ENCODE measurements at places on chromosomes 7 and 10. TPM values are rescaled to one million over a fixed set of nuclear protein-coding genes. Genes with fewer than 3 reads are reported as not detected.

CLCN1 gene
- total RNA-seq = 0.15 TPM

- no peak overlapping the region for H3K4me3 ChIP-seq
- H3K27me3 ChIP-seq = no peaks in the 10 kb centered on the region
- H3K36me3 ChIP-seq = no peaks in the 10 kb centered on the region
- DNase-seq = no peak
Measured at GRCh38 chr10:13994932-13995331, 335.8 kb downstream of the FRMD4A start.

- no peak overlapping the region for H3K4me3 ChIP-seq
- H3K27ac ChIP-seq = no peak overlapping the region
- no peaks in the 10 kb centered on the region for H3K36me3 ChIP-seq
- DNase-seq = no peak
Measured at GRCh38 chr10:10826125-10826524, 191.5 kb upstream of the CELF2 start.

DNA sequence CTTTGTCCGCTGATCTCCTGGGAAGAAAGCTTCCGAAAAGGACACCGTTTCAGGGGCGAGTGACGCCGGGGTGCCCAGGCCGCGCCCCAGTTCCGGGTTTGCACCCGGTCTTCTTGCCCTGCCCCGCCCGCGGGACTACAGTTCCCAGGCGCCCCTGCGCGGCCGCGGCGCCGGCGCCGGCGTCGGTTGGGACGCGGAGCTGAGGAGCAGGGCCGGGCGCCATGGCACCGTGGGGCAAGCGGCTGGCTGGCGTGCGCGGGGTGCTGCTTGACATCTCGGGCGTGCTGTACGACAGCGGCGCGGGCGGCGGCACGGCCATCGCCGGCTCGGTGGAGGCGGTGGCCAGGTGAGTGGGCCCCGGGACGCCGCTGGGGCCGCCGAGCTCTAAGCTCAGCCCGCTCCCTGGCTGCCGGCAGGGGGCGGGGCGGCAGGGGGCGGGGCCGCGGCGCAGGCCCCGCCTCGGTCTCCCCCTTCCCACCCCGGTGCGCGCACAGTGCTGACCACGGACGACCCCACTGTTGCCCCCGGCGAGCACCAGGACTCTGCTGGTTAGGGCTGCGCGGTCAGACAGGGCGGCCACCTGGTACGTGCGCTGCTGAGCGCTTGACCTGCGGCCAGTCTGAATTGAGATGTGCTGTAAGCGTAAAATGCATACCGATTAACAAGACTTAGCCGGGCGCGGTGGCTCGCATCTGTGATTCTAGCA, at the start of gene LHPP:
Gene LHPP (plus strand): TSS at position 182 of the 706 bp plus-strand sequence. CDS start 40 bp downstream, at position 222.
- peak; percentile 43 for DNase-seq
- H3K36me3 ChIP-seq = no peaks in the 10 kb centered on the region
- H3K27me3 ChIP-seq = 0 out of 2 replicates have a peak, but pooled peaks cover under 1% of the 10 kb centered on the region
- H3K4me3 ChIP-seq = peak within 1 kb of the TSS; percentile 73
- peak within 1 kb of the TSS; percentile 74 for H3K27ac ChIP-seq
- H3K4me1 ChIP-seq = peaks cover 4% of the 10 kb centered on the region

ITGB8 gene
- total RNA-seq = 4.9 TPM

DNA sequence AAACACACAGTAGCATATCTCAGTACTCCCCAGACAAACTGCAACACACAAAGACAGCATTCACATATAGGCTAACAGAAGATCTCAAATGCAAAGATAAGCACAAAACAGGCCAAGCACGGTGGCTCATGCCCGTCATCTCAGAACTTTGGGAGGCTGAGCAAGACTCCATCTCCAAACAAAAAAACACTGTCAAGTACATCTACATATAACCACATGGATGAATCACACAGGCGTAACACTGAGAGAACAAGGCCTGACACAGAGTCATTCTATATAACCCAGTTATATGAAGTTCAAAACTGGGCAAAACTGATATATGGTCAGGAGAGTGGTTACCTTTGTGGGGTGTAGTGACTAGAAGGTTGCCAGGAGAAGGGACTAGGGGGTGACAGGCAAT, 506.4 kb downstream of the KCNMA1 start:
- H3K4me3 ChIP-seq = no peak overlapping the region
- H3K36me3 ChIP-seq = no peaks in the 10 kb centered on the region
- no peaks in the 10 kb centered on the region for H3K27me3 ChIP-seq
- H3K27ac ChIP-seq = no peak overlapping the region

CFAP70 gene
- 0.10 TPM for total RNA-seq

SEC23IP gene
- 132 TPM for total RNA-seq

- H3K4me1 ChIP-seq = no peaks in the 10 kb centered on the region
- H3K27ac ChIP-seq = no peak overlapping the region
- H3K4me3 ChIP-seq = no peak overlapping the region
- no peaks in the 10 kb centered on the region for H3K36me3 ChIP-seq
- no peaks in the 10 kb centered on the region for H3K27me3 ChIP-seq
- no peak for DNase-seq
Measured at GRCh38 chr10:60293581-60294175, 96.0 kb downstream of the ANK3 start.

DNA sequence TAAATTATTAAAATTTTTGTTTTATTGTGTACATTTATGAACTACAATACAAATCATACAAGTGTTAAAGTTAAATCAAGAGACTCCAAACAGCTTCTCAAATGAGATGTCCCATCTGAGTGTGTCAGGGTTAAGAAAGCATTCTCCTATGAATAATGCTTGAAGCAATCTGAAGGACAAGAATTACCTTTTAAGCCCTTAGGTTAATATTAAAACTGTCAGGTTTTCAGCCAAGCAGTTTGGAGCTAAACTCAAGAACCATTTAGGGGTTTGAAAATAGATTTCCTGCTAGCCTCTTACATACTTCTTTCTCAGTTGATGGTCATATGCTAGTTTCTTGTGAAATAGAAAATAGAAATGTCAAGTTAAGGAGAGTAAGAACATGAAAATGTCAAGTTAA, 38.3 kb downstream of the LIPJ start:
- H3K36me3 ChIP-seq = no peaks in the 10 kb centered on the region
- no peaks in the 10 kb centered on the region for H3K4me1 ChIP-seq
- no peak overlapping the region for H3K4me3 ChIP-seq

CCDC146 gene
- 1.2 TPM for total RNA-seq

GRCh38 chr7:132933072-132933458, 148.8 kb downstream of the CHCHD3 start:
- H3K4me1 ChIP-seq = no peaks in the 10 kb centered on the region
- no peak for DNase-seq
- H3K27ac ChIP-seq = no peak overlapping the region
- no peaks in the 10 kb centered on the region for H3K36me3 ChIP-seq
- H3K4me3 ChIP-seq = no peak overlapping the region

DNA sequence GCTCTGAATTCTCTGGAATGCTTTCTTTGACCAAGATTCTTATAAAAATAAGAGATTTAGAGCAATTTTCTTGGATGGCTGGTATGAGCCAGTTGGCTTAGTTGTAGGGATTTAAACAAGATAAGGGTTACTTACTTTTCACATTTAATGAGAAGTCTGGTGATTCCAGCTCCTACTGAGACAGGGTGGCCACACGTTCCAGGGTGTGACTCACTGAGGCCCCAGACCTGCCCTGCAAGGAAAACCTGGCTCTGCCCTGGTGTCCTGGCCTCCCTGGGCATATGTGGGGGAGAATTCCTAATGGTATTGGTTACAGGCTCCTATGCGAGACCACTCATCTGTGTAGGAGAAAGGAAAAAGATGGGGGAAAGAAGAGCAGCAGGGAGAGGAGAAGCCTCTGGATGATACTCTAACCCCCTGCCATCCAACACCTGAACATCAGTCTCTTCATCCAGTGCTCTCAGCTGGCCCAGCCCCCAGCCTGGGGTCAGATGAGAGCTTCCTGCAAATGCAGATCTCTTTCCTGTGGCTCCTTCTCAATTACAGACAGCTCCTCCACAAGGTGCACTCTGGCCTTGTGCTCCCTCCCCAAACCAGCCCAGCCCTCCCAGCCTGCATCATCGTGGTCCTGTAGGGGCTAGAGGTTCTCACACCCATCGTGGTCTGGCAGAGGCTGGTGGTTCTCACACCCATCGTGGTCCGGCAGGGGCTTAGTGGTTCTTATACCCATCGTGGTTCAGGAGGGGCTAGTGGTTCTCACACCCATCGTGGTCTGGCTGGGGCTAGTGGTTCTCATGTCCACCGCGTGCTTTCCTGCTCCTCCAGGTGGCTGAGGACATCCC, 139.9 kb downstream of the EGFR start:
- no peaks in the 10 kb centered on the region for H3K4me1 ChIP-seq
- H3K36me3 ChIP-seq = peaks cover 43% of the 10 kb centered on the region
- DNase-seq = no peak
- H3K4me3 ChIP-seq = no peak overlapping the region
- H3K27ac ChIP-seq = no peak overlapping the region

TMEM178B gene
- total RNA-seq = 0.39 TPM

PRSS37 gene
- total RNA-seq = not detected

DNA sequence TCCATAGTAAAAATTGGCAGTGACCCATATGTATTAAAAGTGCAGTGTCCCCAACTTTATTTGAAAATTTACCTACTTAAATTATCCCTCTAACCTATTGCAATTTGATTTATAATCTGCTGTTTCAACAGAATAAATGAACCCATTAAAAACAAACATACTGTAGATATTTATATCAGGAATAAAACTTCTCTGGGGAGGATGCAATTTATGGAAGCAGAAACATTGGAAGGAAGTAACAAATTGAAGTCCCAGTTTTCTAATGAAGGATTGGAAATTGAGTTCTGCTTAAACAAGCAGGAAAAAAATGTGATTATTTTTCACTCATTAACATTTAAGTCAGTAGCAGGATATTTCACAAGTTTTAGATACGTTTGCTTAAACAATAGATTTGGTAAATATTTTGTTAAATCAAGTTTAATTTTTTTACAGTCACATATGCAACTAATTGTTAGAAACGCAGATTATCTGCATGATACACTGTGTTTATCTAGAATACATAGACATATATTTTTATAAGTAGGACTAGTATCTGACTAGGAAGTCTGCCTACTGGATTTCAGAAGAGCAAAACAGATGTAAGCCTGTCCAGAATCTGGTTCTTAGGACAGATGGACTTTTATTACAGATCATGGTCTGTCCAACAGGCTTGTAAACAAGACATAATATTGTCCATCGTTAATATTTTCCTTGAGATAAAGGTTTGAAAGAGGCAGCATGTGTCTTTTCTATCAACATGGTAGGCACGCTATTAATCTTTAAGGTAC, 5.3 kb downstream of the AGMO start:
- H3K36me3 ChIP-seq = no peaks in the 10 kb centered on the region
- no peak for DNase-seq
- H3K4me3 ChIP-seq = no peak overlapping the region
- H3K4me1 ChIP-seq = no peaks in the 10 kb centered on the region
- no peak overlapping the region for H3K27ac ChIP-seq

AKR1B15 gene
- not detected for total RNA-seq

DNA sequence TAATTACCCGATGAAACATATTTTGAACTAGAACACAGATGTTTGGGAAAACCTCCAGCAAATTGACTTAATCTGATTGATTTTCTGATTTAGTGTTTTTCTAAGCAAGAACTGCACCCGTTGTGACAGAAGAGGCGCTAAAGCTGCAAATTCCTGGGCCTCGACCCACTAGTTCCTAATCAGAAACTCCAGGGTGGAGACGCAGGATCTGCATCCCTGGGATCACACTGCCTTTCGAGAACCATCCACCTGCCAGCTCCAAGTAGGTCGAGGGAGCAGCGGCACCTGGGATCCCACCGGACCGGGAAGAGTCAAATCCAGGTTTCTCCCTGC, 136.8 kb upstream of the CDCA7L start:
- peaks cover 31% of the 10 kb centered on the region for H3K27me3 ChIP-seq
- DNase-seq = no peak
- no peaks in the 10 kb centered on the region for H3K36me3 ChIP-seq
- H3K27ac ChIP-seq = no peak overlapping the region
- H3K4me1 ChIP-seq = peaks cover 11% of the 10 kb centered on the region
- H3K4me3 ChIP-seq = peak overlapping the region; percentile 58

GRCh38 chr7:78134256-78134655, 335.7 kb downstream of the PHTF2 start:
- H3K27ac ChIP-seq = no peak overlapping the region
- peaks cover 6% of the 10 kb centered on the region for H3K27me3 ChIP-seq
- H3K36me3 ChIP-seq = no peaks in the 10 kb centered on the region
- no peaks in the 10 kb centered on the region for H3K4me1 ChIP-seq

GRCh38 chr10:121808835-121809234, 119.0 kb downstream of the ATE1 start:
- H3K4me1 ChIP-seq = no peaks in the 10 kb centered on the region
- no peaks in the 10 kb centered on the region for H3K36me3 ChIP-seq
- H3K27me3 ChIP-seq = no peaks in the 10 kb centered on the region
- H3K4me3 ChIP-seq = no peak overlapping the region

DNA sequence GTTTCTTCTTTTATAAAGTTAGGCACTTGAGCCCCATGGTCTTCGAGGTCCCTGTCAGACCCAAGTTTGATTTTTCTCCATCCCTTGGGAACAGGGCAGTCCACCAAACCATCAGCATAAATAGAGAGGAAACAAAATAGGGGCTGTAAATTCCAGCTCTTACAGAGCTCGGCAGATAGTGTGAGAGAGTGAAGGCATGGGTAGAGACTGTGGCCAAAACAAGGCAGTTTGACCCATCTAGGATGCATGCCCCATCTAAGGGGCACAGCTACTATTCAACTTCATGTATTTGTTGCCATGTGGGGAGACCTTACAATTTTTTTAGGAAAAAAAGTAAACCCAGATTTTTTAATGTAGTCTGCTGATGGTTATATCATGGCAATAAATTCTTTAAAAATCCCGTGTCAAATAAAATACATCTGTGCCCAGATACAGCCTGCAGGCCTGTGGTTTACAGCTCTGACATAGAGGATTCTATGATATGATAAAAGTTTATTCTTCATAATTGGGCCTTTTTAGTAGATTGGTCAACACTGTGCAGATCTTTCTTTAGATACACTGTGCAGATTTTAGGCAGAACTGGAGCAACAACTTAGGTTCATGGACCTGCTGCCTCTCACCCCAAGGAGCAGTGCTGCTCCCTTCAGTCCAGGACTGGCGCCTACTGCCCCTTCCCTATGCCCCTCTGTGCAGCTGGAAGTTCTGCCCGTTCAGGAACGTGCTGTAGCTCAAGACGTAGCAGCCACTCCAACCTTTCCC, 5.3 kb downstream of the PPP1R3C start:
- no peak for DNase-seq
- no peak overlapping the region for H3K27ac ChIP-seq
- no peak overlapping the region for H3K4me3 ChIP-seq
- no peaks in the 10 kb centered on the region for H3K36me3 ChIP-seq
- H3K4me1 ChIP-seq = no peaks in the 10 kb centered on the region
- peaks cover 7% of the 10 kb centered on the region for H3K27me3 ChIP-seq

- no peaks in the 10 kb centered on the region for H3K36me3 ChIP-seq
- H3K27me3 ChIP-seq = peaks cover 4% of the 10 kb centered on the region
- no peak overlapping the region for H3K4me3 ChIP-seq
- H3K4me1 ChIP-seq = no peaks in the 10 kb centered on the region
- no peak for DNase-seq
- H3K27ac ChIP-seq = no peak overlapping the region
Measured at GRCh38 chr10:91196268-91197048, 24.0 kb upstream of the PCGF5 start.

DNA sequence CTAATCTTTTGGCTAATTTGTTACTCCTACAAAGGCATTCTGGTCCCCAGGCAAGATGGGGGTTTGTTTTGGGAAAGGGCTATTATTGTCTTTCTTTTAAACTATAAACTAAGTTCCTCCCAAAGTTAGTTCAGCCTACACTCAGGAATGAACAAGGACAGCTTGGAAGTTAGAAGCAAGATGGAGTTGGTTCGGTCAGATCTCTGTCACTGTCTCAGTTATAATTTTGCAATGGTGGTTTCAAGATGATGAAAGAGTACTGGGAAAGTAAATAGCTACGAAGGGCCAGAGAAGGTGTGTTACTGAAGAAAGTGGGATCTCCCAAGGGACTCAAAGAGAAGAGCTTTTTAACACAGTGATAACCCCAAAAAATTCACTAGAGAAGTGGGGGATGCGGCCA, 10.3 kb upstream of the MYO1G start:
- no peak overlapping the region for H3K4me3 ChIP-seq
- H3K36me3 ChIP-seq = peaks cover 19% of the 10 kb centered on the region
- H3K27ac ChIP-seq = no peak overlapping the region
- H3K27me3 ChIP-seq = no peaks in the 10 kb centered on the region

Measured in Panc1 (cell line).